Mesenteric fat pad (tissue), 1 donor: ENCODE measurements at places on chromosomes 5 and 9. TPM values are rescaled to one million over a fixed set of nuclear protein-coding genes. Genes with fewer than 3 reads are reported as not detected.

The CD180 gene
- 2.6 TPM for total RNA-seq

The FSTL4 gene
- not detected for total RNA-seq

The GZMA gene
- 1.0 TPM for total RNA-seq

The HBEGF gene
- total RNA-seq, result 48.5 TPM

The PCDHA2 gene
- total RNA-seq, result not detected

The NSA2 gene
- 68.6 TPM for total RNA-seq

The OTULINL gene
- 16.7 TPM for total RNA-seq

The ACTBL2 gene
- not detected for total RNA-seq

The LAMC3 gene
- 4.8 TPM for total RNA-seq

The SLC6A18 gene
- total RNA-seq, result not detected

The PPIP5K2 gene
- total RNA-seq, result 54.5 TPM

The FBXL7 gene
- 12.2 TPM for total RNA-seq

The MAMDC2 gene
- 3.7 TPM for total RNA-seq

DNA sequence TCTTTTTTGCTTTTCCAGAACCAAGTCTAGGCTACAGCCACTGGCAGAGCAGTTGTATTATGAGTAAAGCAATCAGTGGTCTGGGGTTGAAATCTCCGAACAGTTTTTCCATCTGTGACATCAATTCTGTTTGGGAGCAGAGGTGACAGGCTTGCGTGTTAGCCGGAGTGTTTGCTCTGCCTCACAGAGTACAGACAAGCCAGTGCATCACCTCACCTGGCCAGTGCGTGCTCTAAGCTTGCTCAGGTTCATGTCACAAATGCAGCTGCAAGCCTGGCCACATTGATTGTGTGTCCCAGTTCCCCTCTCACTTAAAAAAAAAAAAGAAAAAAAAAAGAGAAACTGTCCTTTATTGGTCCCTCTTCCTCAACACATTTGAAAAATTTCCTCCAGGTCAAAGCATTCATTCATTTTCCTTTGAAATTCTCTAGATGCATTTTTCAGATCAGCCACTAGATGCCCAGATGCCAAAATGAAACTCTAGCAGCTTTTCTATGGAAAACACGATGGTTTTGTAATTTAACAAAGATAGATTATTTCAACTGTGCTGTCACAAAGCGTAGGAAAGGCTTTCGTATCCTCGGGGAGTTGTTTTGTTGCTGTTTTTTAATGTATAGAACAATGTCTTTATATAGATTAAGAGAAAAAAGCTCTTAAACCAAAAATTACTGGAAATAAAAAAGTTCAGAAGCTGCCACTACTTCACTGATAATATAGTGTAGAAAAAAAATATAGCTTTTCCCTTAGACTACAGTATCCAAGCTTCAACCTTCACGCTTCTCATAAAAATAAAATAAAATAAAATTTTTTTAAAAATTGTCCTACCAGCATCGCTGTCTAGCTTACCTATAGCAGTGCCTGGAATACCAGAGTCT, 585.5 kb downstream of the TLE1 start:
- DNase-seq, result no peak

GRCh38 chr9:4114569-4115505, 185.0 kb downstream of the GLIS3 start:
- DNase-seq, result no peak

- DNase-seq, result no peak
These were observed 89.8 kb downstream of the CD180 start for GRCh38 chr5:67106626-67107342.

GRCh38 chr9:106872641-106873040, 9.7 kb downstream of the ZNF462 start:
- no peak for DNase-seq

DNA sequence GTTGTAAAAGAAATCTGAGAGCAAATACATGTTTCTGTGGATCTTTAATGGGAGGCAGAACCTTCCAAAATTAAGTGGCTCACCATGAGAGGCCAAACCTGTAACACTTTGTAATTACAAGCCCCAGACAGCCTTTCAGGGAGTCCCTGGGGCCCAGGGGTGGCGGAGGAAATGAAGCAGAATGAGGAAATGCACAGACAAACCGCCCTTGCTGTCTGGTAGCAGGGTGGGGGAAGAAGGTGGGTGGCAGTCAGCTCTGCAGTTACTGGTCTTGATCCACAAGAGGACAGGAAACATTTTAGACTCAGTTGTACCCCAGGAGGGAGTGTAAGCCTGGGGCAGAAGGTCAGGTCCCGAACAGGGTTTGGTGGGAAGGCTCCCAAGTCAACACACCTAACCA, 6.5 kb downstream of the ARL14EPL start:
- no peak for DNase-seq

- DNase-seq, result no peak
These were observed 40.7 kb downstream of the SPTAN1 start for GRCh38 chr9:128593039-128593438.

GRCh38 chr9:98575379-98576346, 133.1 kb downstream of the GABBR2 start:
- peak; percentile 47 for DNase-seq

- no peak for DNase-seq
These were observed 132.9 kb downstream of the STARD4 start for GRCh38 chr5:111379391-111379816.

DNA sequence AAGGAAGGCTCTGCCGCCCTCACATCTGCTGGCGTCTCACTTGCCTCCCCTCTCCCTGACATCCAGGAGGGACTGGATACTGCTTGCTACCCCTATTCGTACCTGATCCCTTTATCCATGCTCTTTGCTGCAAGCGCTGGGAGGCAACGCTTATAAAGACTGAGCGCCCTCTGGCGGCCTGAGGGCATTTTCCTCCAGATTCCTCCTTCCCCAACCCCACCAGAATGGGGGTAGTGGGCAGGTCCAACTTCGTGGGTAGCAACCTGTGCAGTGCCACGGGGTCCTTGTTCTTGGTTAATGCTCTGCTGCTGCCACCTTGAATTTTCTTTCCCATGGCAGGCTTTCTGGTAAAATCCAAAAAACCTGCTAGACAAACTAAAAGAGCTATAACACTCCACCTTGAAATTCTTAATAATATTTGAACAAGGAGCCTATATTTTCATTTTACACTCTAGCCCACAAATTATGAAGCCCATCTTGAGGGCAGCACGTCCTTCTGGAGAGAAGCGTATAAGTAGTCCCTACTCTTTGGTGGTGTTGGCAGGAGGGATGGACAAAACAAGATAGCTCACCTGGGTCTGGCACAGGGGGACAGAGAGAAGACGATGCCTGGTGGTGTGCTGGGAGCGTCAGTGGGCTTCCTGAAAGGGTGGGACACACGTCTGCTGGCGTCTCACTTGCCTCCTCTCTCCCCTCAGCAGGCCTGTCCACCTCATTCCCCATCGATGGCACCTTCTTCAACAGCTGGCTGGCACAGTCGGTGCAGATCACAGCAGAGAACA, 52.5 kb downstream of the JADE2 start:
- DNase-seq, result peak; percentile 94

GRCh38 chr5:134465816-134466240, 54.1 kb upstream of the CDKN2AIPNL start:
- peak; percentile 96 for DNase-seq

- DNase-seq, result no peak
These were observed 9.6 kb downstream of the GMCL2 start for GRCh38 chr5:178177569-178177968.

DNA sequence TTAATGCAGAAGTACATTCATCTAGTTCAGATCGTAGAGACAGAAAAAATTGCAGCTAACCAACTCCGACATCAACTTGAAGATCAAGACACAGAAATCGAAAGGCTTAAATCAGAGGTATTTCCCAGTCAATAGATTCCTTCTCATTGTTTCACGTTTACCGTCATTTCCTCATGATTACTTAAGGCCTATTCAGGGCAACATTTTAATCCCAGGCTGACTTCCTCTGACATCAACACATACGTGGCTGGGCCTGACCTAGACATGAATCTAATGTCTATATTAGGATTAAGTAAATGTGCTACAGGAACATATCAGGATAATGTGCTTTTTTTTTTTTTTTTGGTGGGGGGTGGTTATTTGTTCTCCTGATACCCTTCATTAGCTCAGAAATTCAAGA, 107.9 kb downstream of the RASGRF2 start:
- no peak for DNase-seq

GRCh38 chr5:158921441-158922262, 178.1 kb downstream of the EBF1 start:
- no peak for DNase-seq

DNA sequence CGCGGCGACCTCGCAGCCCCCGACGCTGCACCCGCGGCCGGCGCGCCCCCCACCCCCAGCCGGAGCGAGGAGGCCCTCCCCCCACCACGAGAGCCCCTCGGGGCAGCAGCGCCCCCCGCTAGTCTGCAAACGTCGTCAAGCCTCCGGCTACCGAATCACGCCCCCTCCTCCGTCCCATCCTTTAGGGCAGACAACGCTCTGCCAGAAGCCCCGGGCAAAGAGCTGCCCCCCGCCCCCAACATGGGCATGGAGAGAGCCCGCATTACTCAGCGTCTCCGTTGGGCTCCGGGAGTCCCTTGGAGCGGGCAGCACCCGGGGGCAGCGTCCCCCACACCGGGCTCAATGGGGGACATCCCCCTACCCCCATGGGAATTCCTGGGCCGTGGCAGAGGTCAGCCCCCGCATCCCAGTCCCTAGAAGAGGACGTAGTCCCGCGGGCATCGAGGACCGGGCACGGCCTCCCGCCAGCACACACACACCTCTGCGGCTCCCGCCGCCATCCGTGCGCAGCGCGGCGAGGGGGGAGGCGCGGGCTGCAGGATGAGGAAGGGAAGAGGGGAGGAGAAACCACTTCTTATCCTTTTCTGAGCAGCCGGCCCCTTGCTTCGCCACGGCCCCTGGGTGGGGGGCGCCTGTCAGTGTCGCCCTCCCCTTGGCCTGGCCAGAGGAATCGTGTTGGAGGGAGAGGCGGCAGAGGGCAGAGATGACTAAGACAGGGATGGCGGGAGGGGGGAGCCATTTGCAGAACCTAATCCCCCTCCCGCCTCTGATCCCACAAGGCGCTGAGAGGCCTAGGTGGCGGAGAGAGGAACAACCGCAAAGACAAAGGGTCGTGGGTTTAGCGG, 750 bp downstream of the DNM1 start:
- no peak for DNase-seq

- DNase-seq, result no peak
These were observed 89.1 kb upstream of the FBXW11 start for GRCh38 chr5:172095368-172096206.

- DNase-seq, result no peak
These were observed 97.4 kb downstream of the ANGPTL2 start for GRCh38 chr9:127025042-127025441.

- DNase-seq, result no peak
These were observed 53.9 kb downstream of the CFAP95 start for GRCh38 chr9:69874301-69875060.

- DNase-seq, result no peak
These were observed 144.3 kb downstream of the ST8SIA4 start for GRCh38 chr5:100758780-100759179.

DNA sequence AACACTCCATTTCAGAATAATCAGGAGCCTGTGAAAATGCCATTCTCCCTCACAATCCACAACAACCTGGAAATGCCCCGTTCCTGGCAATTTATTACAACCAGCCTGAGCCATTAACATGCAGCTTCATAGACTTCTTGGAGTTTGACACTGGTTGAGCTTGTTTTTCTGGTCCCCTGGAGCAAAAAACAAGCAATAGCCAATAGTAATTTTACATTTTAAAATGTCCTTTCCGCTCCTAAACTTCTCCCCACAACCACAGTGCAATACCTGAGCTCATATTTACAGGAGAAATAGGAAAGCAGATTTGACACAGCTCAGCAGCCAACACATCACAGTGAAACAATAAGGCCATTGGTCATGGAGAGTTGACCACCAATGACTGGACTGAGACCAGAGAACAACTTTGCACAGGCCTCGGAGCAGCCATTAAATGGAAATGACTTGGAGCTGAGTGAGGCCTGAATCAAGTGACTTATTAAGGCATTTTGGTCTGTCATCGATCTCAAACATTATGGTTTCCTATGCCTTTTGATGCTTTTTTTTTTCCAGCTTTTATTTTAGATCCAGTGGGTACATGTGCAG, 73.0 kb downstream of the ENC1 start:
- no peak for DNase-seq

GRCh38 chr5:119011186-119011585, 22.8 kb upstream of the DTWD2 start:
- DNase-seq, result no peak

DNA sequence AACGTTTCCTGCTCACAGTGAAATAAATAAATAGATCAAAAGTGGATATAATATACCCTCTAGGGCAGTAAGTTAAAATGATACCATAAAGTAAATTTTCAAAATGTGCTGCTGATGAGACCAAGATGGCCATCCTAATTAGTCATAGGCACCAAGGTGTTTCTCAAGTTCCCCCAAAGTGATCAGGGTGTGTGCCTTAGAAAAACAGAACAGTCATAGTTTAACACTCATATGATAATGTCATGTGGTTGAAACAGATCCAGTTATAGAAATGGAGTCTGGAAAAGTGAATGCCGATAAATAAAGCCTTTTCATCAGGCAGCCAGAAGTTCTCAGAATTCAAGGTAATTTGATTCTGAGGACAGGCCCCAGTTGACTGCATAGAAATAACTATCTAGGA, 161.5 kb upstream of the CDKN2B start:
- DNase-seq, result no peak

- no peak for DNase-seq
These were observed 80.2 kb downstream of the NTNG2 start for GRCh38 chr9:132241840-132242620.

GRCh38 chr9:119537138-119537537, 167.9 kb upstream of the BRINP1 start:
- DNase-seq, result no peak
